ENCODE measurements at places on chromosomes 7 and 10.
A peak's percentile ranks its signal among the peaks of the same experiment; 100 is the strongest.

GRCh38 chr7:45573661-45574415, at the start of gene ADCY1:
ADCY1 (plus strand) TSS chr7:45574368; CDS start chr7:45574544, 176 bp downstream.
- DNase-seq = no peak

DNA sequence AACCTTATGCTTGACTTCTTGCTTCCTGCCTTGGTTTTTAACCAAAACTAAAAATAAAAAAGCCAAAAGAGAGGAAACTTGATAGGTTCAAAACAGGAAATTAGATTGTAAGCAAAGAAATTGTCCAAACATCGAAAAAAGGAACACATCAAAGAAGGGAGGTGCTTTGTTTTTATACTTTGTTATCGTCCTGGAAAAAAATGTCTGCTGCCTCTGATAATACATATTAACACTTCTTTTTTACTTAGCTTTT, 286.6 kb upstream of the C7orf33 start:
- no peak for DNase-seq

DNA sequence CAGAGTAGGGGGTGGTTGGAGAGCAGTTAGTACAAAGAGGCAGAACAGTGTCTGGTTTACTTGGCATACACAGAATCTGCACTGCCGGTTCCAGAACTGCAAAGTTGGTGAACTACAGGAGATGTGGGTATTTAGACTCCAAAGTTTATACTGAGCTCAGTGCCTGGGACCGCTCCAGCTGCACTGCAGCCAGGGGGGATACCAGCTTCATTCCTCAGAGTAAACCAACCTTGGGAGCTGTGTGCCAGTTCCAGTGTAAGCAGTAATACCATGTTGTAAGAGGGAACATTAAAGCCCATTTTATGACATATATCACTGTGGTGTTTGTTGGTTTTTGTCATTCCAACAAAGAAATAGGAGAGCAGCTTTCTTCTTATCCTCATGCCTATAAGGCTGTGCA, 23.4 kb downstream of the LOXL4 start:
- DNase-seq = no peak

DNA sequence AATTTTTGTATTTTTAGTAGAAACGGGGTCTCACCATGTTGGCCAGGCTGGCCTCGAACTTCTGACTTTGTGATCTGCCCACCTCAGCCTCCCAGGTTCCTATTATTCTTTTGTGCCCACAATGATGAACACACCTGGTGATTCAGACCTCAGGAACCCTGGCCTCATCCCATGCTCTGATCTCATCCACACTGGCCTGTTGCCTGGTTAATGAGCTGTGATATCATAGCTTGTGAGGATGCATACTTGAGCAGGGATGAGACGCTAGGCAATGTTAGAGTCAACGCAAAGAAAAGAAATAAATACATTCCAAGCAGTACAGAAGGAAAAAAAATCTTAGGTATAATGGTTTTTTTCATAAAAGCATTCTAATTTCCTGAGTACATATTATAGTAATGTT, 82.4 kb upstream of the RNF32 start:
- DNase-seq = no peak

DNA sequence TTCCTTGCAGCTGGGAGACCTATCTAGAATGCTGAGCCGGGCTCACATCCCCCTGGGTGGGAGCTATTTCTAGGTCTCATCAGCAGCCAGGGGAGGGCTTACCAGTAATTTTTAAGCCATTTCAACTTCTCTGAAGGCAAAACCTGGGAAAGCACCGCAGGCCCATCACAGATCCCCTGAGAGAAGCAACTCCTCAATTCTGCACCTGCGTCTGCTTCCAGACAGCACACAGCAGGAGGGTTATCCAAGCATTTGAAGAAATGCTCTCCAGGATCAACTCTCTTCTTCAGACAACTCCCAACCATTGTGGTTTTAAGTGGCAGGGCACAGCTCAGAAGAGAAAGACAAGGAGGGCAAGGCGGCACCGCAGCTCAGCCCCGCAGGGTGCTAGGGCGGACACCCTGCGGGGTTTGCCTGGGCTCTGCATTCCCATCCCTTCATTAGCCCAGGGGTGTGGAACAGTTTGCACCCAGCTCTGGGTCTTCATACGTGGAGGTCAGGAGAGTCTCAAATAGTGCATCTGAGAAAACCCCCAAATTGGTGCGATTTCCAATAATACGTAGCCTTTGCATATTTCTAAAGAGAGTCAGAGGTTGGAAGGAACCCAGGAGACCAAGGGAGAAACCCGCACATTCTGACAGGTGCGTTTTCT, 618.7 kb downstream of the DNAJB6 start:
- DNase-seq = no peak

- DNase-seq = no peak
Observed at GRCh38 chr7:7884855-7885254, 83.7 kb upstream of the GLCCI1 start.

GRCh38 chr7:87345962-87346371, 503 bp downstream of the CROT start:
- no peak for DNase-seq

DNA sequence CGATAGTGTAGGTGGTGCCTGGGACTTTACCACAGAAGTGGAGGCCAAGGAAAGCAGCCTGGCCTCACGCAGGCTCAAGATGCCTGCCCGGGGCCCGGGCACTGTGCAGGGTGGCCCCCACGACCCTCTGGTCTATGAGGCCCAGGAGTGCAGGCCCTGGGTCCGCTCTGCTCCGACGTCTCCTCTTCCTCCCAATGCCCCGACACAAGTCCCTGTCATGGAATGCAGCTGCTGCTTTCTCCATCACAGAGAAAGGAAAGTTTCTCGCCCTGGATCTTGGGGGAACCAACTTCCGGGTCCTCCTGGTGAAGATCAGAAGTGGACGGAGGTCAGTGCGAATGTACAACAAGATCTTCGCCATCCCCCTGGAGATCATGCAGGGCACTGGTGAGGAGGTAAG, 28.3 kb upstream of the HK1 start:
- DNase-seq = no peak

GRCh38 chr7:104650991-104651640, 322.7 kb downstream of the LHFPL3 start:
- DNase-seq = peak; percentile 73

DNA sequence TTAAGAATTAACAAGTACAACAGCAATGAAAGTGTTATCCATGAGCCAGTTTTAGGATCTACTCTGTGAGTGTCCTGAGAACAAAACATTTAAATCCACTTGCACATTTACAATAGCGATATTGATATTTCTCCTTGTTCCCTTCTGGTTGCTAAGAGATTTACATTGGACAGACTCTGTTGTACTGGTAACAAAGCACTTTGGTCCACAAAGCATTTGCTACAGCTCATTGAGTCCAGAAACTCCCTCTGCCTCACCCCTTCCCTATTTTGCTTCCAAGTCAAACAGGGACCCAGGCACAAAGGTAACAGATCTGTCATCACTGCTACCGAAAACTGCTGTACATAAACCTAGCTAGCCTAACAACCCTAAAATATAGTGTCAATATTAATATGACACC, 2.1 kb downstream of the ANK3 start:
- DNase-seq = no peak

DNA sequence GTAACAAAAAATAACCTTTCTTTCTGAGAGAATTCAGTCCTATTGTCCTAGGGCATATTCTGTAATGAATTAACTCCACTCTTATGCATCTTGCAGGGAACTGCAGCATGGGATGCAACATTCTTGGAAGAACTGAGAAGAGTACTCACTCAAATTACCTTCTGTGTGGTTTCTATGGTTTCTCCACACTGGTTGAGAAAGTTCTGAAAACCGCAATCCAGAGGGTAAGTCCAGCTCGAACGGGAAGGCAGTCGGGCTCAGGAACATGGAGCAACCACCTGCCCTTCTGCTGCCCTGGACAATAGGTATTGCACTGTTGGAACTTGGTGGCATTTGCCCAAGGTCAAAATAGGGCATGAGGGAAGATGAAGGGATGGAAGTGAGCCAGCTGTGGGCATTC, 59.6 kb upstream of the CDK13 start:
- no peak for DNase-seq

DNA sequence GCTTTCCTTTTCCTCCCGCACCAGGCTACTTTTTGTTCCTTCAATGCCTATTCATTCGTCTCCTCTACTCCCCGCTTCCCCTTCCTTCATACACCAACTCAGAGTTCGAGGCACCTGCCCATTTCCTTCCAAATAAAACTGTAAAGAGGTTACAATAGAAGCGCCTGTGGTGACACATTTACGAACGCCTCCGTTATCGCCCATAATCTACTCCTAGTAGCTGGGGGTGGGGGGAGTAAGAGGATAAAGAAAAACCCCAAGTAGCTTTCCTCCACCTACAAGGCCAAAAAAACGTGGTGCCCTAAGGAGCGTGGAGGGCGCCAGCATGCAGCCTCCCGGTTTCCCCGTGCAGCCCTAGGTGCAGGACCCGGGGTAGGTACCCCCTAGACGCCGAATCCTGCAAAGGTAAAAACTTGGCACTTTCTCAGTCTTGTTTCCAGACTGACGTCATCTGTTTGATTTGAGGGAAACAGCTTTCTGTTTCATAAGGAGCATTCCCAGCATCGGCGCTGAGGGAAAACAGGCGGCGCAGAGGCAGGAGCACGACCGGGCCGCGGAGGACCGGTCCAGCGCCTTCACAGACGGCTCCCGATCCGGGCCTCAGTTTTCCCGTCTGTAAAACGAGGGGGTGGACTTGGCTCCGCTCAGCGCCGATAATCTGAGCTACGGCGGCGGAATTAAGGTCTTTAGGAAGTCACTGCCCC, 922 bp downstream of the PPA1 start:
- DNase-seq = peak; percentile 80

GRCh38 chr7:133484086-133484485, 231.2 kb downstream of the EXOC4 start:
- no peak for DNase-seq

DNA sequence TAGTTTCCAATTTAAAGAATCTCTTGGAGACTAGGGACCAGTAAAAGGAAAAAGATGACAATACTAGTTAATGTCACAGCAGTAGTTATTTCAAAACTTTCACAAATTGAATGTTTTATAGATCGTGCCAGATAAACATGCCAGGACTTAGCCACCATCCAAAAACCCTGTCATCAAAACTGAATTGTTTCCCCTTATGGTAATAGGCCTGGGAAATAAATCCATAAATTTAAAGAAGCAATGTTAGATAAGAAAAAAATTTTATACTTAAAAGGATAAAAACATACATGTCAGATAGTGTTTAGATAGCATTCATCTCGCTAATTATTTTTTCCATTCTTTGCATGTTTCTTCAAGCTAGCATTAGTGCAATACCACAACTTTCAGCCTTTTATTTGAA, 71.2 kb downstream of the SUGCT start:
- DNase-seq = no peak

GRCh38 chr7:127396184-127396583, 3.7 kb upstream of the ZNF800 start:
- no peak for DNase-seq

GRCh38 chr10:109237682-109238081, 685.6 kb downstream of the XPNPEP1 start:
- no peak for DNase-seq

- no peak for DNase-seq
Observed at GRCh38 chr7:101362334-101363195, at the start of gene COL26A1. COL26A1 (plus strand) TSS chr7:101362875; CDS start chr7:101363033, 158 bp downstream.

DNA sequence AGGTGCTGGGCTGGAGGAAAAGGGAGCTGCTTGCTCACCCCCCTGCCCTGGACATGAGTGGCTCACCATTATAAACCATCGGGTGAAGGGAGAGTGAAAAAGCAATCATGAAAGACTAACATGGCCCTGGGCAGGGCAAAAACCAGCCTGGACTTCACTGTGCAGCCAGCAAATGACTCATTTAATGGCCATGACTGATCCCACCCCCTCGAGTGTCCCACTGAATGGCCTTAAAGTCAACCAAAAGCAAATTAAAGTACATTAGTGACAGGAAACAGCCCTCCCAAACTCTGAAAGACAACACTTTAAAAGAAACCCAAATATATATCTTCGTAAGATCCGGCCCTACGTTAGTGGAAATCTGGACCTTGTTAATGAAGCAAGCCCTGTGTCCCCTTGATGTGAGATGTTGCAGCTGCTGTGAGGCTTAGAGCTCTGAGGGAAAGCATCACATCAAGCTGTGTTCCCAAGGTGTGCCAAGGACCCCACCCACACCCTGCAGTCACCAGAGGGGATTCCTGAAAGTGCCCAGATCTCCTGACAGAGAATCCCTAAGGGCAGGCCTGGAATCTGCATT, 31.2 kb downstream of the ADCYAP1R1 start:
- peak; percentile 76 for DNase-seq

- DNase-seq = no peak
Observed at GRCh38 chr10:88116971-88117626, 253.7 kb downstream of the PTEN start.

- peak; percentile 93 for DNase-seq
Observed at GRCh38 chr10:72243822-72244437, 27.9 kb upstream of the ASCC1 start.

GRCh38 chr10:24703700-24704099, 20.0 kb downstream of the ARHGAP21 start:
- DNase-seq = no peak

DNA sequence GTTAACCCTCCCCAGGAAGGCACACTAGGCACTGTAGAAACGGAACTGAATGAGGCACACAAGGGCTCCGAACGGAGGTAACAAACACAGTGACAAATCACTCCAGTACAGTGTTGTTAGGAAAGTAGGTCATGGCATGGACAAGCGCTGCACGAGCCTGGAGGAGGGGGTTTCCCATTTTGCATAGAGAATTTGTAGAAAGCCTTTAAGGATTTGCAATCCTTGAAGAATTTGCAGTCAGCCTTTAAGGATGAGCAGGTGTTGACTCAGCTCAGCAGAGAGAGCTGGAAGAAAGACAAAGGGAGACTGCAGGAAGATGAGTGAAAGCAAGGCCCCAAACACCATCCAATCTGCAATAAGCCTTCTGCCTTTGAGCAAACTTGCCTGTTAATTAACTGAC, 51.1 kb upstream of the PPP1R3C start:
- no peak for DNase-seq

- DNase-seq = no peak
Observed at GRCh38 chr7:3922175-3922635, 621.2 kb downstream of the SDK1 start.

GRCh38 chr7:127678947-127679346, 27.0 kb downstream of the SND1 start:
- no peak for DNase-seq

DNA sequence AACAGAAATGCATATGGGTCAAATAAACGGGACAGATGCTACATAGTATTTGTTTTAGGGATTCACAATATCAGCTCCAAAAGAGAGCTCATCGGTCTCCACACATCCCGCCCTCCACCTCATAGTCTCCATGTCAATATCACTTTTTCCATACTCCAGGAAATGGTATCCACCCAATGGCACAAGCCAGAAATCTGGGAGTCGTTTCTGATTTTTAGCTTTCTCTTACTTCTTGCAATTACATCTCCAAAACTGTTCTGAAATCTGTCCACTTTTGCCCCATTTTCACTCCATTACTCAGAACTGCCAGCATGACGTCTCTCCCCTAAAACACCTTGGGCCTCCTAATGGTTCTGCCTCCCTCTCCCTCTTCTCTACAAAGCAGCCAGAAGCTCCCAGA, 47.4 kb upstream of the EZH2 start:
- no peak for DNase-seq

DNA sequence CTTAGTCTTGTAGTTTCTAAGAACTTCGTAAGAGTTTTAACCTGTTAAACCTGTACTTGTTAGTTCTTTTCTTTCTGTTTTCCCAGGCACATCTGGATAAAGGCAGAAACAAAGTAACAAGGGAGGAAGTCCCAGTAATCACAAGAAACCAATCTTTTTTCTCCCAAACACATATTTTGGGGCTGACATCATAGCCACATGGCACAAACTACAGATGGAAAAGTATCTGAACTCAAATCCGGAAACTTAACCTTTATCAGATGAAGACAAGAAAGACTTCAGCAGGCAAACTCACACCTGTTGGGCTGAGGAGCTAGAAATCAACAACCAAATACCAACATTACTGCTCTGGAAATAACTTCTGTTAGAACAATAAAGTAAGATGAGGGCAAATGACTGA, 67.1 kb downstream of the CUBN start:
- DNase-seq = no peak

All from sigmoid colon (tissue), 7 donors.